Femur (tissue), 1 donor: ENCODE measurements at places on chromosomes 4 and X.

DNA sequence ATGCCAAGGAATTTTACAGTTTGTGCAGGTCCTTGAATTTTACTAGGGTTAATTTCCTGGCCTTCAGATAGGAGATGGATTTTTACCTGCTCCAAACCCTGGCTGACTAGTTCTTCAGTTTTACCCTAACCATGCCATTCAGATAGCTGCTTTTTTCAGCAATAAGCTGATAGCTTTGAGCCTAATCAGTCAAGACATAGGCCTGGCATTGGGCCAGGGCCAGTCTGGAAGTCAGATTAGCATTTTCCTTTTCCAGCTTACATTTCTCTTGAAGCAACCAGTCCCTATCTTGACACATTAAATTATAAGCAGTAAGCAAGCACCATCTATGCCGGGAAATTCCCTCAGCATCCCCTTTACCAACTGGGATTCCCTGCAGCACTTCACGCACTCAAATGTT lies 177.1 kb downstream of the ADGRA3 start:
- DNase-seq = no peak

- no peak for DNase-seq
These were observed 114.2 kb upstream of the TENT5D start for GRCh38 chrX:80306007-80306406.

DNA sequence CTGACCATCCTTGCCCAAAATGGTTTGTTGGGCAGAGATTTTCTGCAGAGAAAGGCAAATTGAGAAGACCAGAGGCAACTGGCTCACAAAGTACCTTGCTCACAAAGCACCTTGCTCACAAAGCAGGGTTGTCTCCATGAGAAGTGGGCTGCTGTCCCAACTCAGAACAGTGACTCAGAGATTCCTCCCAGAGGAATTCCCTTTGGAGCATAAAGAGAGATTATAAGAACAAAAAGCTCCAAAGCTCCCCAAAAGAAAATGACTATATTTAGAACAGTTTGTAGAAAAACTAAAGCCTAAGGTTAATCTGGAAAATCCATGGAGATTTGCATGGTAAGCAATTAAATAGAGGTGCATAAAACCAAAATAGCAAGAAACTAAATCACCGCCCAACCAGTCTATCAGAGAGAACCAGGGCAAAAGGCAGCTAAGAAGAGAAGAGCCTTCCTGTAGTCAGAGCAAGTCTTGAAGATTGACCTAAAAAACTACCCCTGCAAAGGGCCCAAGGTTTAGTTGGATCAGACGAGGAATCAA lies 731.4 kb downstream of the FAT4 start:
- DNase-seq = no peak

DNA sequence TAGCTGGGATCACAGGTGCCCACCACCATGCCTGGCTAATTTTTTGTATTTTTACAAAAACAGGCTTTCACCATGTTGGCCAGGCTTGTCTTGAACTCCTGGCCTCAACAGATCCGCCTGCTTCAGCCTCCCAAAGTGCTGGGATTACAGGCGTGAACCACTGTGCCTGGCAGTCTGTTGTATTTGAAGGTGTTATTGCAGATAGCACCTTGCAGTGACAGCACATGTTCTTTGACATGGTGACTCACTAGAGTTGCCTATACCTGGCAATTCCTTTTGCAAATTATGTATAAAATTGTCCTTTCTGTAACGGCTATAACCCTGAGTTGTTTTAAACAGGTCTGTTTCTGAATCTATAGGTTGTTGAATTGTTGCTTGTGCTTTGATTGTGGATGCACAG lies 7.9 kb downstream of the OGT start:
- DNase-seq = no peak

GRCh38 chrX:24646745-24647182 lies 383 bp downstream of the PCYT1B start:
- DNase-seq = peak; percentile 26

- DNase-seq = no peak
These were observed 105.3 kb downstream of the DHRSX start for GRCh38 chrX:2395261-2395992.

DNA sequence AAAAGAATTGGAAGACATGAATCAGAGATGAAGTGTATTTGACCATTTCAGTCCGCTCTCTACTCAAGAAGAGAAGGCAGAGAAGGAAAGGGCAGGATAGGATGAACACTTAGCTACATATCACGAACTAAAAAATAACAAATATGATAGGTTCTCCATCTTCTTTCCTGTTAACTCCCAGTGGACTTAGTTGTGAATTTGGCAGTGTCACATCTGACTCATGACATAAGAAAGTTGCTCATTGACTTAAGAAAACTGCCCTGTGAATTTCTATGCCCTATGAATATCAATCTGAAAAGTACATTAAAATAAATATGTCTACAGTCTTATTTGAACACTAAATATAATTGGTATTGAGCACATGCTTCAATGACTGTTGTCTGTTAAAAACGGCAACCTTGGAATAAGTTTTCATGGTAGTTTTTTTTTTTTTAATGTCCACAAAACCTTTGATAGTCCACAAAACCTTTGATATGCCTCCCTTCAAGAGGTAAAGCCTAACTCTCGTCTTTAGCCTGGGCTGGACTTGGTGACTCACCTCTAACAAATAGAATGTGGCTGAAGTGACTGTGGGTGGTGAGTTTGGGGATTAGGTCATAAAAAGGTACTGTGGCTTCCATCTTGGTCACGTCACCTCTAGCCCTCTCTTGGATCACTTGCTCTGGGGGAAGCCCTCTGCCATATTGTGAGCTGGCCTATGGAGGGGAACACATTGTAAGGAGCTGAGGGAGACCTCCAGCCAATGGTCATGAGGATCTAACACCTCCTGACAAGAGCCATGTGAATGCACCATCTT lies 184.7 kb upstream of the S100G start:
- DNase-seq = no peak

DNA sequence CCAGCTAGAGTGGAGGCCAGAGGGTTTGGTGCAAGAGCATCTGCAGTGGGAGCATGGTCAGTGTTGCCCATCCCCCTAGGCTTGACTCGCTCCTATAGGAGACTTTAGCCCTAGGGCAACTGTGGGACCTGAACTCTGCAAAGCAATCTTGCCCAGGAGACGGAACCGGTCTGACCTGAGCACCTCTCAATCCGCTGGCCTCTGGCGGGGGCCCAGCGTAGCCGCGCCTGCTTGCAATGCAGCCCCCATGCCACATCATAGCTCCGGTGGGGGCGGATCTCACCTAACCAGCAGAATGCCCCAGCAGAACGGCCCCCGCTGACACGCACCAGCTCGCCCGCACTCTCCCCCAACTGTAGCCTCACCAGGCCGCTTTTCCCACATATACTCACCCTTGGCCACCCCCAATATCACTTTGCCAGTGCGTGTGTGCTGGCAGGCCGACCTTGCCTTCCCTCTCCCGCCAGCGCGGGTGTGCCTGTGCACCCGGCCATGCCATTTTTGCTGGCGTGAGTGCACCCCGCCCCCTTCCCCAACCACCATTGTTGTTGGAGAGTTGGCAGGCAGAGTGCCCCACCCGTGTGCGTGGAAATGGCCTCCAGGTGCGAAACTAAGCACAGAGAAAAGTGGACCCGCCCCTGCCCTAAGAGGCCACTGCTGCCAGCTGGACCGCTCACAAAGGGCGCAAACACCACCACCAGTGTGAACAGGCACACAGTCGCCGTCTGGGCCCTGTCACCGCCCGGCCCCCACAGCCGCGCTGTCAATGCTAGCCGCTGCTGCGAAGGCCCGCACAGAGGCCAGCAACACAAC lies 5.8 kb downstream of the BEX4 start:
- DNase-seq = no peak

DNA sequence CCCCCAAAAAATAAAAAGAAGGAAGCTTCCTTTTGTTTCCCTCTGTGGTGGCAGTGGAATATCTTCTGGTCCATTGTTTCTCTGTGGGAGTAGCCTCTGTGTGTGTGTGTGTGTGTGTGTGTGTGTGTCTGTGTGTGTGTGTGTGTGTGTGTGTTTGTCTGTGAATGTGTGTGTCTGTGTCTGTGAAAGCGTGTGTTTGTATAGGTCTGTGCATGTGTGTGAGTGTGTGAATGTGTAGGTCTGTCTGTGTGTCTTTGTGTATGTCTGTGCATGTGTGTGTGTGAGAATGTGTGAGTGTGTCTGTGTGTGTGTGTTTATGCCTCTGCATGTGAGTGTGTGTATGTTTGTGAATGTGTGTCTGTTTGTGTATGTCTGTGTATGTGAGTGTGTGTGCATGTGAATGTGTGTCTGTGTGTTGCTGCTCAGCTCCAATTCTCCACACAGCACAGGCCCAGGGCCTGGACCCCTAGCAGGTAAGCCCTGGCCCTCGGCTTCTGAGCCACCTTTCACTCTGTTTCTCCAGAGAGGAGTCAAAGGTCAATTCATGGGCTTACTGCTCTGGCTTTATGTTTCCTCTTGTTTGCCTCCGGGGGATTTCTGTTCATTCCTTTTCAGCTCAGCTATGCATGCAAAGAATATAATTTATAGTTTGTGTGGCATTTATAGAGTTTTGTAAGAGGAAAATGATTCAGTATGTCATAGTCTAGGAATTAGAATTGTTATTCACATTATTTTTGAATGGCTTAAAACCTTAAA lies 89.8 kb downstream of the UCHL1 start:
- DNase-seq = no peak

DNA sequence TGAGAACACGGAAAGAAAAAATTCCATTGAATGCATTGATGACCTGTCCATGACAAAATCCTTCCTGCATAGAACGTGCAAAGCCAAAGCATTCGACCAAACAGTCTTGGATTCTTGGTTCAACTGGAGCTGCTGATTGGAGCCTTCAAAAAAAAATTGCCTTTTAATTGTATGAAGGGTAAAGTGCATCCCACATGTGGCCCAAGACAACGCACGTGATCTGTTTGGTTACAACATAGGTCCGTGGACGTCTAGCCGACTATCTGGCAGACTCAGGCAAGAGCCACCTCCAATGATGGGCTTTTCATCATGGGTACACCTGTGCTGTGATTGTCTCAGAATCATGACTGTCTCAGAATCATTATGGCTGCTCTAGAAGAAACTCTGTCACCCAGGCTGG lies 52.3 kb downstream of the SHOX start:
- DNase-seq = no peak

DNA sequence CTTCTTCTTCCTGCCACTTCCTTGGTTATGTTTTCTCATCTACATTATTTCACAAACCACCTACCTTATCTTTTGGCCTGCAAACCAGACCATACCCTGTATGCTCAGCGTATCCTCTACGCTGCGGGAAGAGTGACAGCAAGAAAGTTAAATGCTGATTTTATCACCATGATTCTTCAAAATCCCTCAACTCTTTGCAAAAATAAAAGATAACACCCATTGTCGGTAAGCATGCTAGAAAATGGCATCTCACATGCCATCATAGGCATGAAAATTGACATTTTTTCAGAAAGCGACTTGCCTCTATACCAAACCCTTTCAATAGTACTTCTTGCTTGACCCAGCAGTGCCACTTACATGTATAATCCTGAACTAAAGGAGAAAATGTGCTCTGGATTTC lies 102.0 kb downstream of the HPGD start:
- no peak for DNase-seq

GRCh38 chrX:14050709-14051108 lies 21.0 kb upstream of the GEMIN8 start:
- DNase-seq = no peak

DNA sequence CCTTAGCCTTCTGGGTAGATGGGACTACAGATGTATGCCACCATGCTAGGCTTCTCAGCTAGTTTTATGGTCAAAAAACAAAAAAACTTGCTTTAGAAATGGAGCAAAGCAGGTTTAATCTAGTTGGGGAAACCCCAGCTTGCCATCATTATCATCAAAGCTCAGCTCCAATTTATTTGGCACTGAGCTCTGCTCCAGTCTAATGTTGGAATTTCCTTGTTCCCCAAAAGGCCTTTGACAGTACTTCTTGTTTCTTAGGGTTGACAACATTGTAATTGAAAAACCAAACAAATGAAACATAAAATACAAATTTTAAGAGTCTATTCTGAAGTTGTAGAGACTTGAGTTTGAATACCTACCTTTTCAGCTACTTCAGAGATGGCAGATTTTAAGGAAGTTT lies 48.0 kb downstream of the MRPL1 start:
- no peak for DNase-seq

GRCh38 chrX:47634871-47635575 lies 5.3 kb upstream of the CFP start:
- no peak for DNase-seq

- DNase-seq = no peak
These were observed 187.7 kb downstream of the DCTD start for GRCh38 chr4:182729516-182729915.

DNA sequence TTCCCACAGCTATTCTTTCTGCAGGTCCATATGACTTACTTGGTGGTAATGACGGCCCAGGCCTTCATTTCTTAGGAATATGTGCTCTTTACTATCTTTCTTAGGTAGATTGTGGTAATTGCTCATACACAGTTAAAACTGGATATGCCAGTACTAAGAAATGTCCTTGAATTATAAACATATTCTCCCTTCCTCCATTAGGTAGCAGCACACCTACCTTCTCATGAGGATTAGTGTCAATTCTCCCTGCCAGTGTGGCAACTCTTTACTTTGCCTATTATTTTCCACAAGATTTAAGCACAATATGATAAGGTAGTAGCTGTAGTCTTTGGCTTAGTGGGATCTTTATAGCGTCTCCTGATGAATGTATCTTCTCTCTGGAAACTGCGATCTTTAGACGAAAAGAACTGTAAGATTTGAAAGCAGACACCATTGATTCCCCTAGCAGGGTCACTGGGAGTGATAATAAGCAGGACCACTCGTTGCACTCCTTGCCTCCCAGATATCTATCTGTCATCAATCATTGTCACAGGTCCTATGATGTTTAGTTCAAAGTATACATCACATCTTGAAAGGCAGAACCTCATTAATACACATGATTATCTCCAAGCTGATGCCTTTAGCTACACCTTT lies 1240.7 kb downstream of the C4orf33 start:
- no peak for DNase-seq

DNA sequence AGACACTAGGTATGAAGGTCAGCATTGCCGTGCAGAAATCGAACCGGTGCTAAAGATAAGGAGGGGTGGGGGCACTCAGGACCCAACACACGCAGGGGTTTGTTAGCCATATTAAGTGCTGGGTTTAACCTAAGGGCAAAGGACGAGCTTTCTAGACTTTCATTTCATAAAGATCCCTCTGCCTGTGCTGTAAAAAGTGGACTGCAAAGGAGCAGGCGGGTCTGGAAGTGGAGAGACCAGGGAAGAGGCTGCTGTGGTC lies 1.3 kb downstream of the CASP3 start:
- no peak for DNase-seq

GRCh38 chrX:123172869-123173268 lies 11.2 kb upstream of the GRIA3 start:
- no peak for DNase-seq

DNA sequence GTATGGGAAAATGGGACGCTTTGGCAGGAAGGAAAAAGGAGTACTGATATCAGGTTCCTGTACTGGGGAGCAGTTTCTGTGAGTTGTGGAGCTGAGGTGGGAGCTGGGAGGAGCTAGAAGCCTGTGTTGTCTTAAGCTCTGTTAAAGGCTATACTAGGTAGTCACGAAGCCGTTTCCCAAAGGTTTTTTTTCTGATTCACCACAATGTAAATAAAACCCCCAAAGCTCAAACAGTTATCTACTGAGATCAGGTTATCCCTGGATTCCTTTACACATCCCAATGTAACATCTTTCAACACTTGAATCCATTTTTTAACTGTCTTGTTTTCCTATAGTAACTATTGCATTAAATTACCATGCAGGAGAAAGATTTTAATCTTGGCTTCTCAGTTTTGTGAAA lies 297.4 kb upstream of the SFRP2 start:
- DNase-seq = no peak
